ENCODE measurements at places on chromosomes 4 and X. TPM values are rescaled to one million over a fixed set of nuclear protein-coding genes. Genes with fewer than 3 reads are reported as not detected.

DNA sequence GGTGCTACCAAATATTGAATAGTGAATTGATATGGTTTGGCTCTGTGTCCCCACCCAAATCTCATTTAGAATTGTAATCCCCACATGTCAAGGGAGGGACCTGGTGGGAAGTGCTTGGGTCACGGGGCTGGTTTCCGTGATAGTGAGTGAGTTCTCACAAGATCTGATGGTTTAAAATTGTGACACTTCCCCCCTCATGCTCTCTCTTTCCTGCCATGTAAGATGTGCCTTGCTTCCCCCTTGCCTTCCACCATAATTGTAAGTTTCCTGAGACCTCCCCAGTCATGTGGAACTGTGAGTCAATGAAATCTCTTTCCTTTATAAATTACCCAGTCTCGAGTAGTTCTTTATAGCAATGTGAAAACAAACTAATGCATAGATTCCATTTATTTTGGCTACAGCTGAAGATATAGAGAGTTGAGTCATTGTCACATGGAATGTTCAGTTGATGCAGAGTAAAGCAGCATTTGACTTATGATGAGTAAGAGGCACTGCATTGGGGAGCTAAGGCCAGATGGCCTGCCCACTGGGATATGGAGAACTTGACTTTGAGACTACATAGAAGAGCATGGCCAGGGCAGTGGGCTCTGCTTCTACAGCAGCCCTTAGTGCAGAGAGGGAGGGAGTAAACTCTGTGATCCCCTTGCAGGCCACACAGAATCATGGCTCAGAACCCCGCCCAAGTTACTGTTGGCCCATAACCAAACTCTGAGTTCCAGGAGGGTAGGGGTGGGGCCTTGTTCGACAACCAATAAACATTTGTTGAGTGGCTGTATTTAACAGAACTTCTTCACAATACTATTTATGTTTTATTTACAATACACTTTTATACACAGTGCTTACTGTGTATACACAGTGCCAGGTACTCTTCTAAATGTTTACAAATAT lies 34.2 kb downstream of the RAI2 start:
- no peak overlapping the region for H3K27ac ChIP-seq
- no peak for DNase-seq
- H3K4me1 ChIP-seq, result no peaks in the 10 kb centered on the region
- no peak overlapping the region for H3K4me3 ChIP-seq
- H3K27me3 ChIP-seq, result peaks cover 3% of the 10 kb centered on the region

DNA sequence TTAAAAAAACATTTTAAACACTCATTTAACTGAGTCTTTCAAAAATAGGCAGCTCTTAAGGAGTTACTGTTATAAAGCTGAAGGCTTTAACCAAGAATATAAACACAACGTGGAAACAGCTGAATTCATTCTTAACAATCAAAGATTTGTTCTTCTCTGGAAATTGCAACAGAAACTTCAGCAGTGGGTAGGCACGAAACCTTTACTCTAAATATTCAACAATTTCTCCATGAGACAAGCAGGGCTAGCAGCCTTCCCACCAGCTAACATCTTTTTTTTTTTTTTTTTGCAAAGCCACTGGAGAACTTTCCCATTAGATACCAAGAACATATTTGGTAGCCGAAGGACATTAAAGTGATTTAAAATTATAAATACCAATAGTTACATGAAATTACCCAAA lies 78.2 kb upstream of the PRSS48 start:
- DNase-seq, result no peak
- H3K36me3 ChIP-seq, result no peaks in the 10 kb centered on the region
- no peaks in the 10 kb centered on the region for H3K4me1 ChIP-seq
- no peaks in the 10 kb centered on the region for H3K27me3 ChIP-seq

DNA sequence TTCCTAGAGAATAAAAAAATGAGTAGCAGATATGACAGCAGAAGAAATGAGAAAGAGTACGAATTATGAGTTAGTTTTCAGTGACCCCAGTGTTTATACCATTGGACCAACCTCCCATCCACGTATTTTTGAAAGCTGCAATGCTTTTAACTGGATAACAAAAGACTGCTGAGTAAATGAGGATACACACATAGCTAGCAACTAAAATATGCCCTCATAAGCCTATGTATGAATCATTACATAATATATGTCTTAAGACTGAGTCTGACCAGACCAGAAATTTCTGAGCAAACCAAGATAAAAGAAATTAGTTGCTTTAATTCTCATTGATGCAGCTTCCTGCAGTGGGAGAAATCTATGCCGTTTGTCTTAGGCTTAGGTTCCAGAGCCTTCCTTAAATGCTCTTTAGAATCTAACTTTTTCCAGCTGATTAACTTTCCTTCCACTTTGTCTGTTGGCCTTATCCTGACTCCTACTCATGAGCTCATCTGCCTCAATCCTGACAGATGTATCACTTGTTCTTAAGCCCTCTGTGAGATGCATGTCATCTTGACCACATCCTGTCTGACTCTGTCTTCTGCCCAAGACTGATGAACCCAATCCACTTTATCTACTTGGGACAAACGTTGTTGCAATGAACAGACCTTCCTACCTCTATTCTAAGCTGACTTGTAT lies 301.4 kb upstream of the AADAT start:
- H3K4me3 ChIP-seq, result no peak overlapping the region
- H3K27me3 ChIP-seq, result no peaks in the 10 kb centered on the region
- no peak overlapping the region for H3K27ac ChIP-seq

GRCh38 chr4:181350615-181351415 lies 892.4 kb upstream of the TENM3 start:
- no peak overlapping the region for H3K27ac ChIP-seq
- H3K27me3 ChIP-seq, result no peaks in the 10 kb centered on the region
- no peaks in the 10 kb centered on the region for H3K4me1 ChIP-seq
- no peak for DNase-seq

DNA sequence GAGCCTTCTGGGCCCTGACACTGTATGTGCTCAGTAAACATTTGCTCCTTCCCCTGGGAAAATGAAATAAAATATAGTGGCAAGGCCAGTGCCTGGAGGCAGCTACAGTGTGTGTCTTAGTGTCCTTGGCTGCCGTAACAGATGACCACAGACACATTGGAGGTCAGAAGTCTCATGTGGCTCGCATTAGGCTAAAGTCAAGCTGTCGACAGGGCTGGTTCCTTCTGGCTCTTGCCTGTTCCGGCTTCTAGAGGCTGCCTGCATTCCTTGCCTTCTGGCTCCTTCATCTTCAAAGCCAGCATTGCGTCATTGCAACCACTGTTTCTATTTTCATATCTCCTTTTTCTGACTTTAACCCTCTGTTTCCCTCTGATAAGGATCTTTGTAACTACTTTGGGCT lies 83.6 kb upstream of the STX18 start:
- no peak overlapping the region for H3K4me3 ChIP-seq
- H3K27me3 ChIP-seq, result no peaks in the 10 kb centered on the region
- DNase-seq, result no peak
- no peaks in the 10 kb centered on the region for H3K36me3 ChIP-seq

Gene NXF2B
- not detected for total RNA-seq

Gene KDR
- not detected for total RNA-seq

Gene CSN1S1
- not detected for total RNA-seq

Gene RAB33A
- 38.8 TPM for total RNA-seq
